ENCODE measurements at places on chromosomes 6 and 20. TPM values are rescaled to one million over a fixed set of nuclear protein-coding genes. Genes with fewer than 3 reads are reported as not detected.
A peak's percentile ranks its signal among the peaks of the same experiment; 100 is the strongest.

Gene PNLDC1
- total RNA-seq, result not detected

Gene ZSCAN23
- total RNA-seq, result 0.98 TPM

Gene SUMO4
- total RNA-seq, result 3.9 TPM

Gene DNMT3B
- 1.2 TPM for total RNA-seq

Gene TRIM15
- total RNA-seq, result not detected

Gene HNF4A
- total RNA-seq, result not detected

Gene CAGE1
- not detected for total RNA-seq

- no peaks in the 10 kb centered on the region for H3K4me1 ChIP-seq
- no peak for DNase-seq
Measured at GRCh38 chr20:6802227-6802626, 34.7 kb downstream of the BMP2 start.

DNA sequence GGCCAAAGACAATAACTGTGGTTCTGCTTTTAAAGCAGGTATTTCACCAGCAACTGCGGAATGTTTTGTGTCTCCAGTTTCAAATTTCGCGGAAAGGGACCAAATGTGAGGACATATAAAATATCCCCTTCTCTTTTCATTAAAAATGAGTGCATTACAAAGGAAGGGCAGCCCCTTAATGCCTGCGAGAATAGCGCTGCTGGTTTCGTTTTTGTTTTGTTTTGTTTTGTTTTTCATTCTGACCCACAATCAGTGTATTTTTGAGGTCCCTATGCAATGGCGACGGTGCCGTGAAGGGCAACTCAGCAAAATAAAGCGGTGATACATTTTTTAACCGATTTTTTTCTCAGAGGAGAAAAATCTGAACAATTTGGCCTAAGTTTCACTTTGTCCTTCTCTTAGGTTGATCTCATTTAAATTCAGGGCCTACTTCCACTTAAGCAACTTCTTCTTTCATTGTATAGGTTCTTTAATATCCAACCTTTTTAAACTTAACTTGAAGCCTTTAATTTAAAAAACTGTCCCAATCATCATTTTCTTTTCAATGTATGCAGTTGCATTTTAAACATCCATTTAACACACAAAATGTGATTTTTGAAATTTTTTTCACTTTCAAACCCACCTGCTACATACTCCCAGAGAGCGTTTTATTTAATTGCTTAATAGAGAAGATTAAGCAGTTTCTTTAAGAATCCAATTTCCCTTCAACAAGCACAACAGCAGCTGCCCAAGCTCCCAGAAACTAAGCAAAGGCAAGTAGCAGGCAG lies 2.9 kb upstream of the HIVEP2 start:
- no peak for DNase-seq
- H3K27ac ChIP-seq, result peak overlapping the region; percentile 99
- H3K4me1 ChIP-seq, result peaks cover 14% of the 10 kb centered on the region
- peak overlapping the region; percentile 99 for H3K4me3 ChIP-seq
- no peaks in the 10 kb centered on the region for H3K27me3 ChIP-seq
- H3K36me3 ChIP-seq, result no peaks in the 10 kb centered on the region

DNA sequence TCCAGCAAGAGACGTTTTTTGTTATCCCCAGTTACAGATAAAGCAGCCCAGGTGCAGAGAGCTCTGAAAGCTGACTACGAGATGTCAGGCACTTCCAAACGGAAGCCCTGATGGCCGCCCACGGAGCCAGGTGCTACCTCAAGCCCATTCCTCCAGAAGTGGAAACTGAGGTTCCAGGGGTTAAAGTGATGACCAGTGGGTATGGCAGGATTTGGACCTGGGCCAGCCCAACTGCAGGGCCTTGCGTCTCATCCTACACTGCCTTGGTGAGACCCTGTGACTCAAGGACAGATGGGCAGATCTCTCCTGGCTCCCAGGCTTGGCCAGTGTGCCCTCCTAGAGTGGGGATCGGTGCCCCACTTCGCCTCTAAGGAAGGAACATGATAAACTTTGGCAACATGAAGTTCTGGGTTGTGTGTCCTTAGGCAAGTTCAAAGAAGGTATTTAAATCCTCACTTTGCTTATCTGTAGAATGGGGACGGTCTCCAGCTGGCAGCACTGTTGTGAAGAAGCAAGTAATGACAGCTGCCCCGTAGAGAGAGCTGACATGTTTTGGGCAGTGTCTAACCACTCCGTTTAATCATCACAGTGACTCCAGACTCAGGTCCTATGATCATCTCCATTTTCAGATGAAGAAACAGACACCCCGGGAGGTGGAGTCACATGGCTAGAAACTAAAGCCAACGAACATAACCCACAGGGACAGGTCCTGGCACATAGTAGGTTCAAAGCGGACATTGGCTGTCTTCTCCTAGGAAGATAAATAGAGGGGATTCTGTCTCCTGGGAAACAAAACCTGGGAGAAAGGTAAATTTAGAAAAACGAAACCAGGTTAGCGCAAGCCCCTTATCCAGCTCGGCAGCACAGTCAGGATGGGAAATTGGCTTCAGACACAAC lies 34.4 kb upstream of the CDH22 start:
- no peaks in the 10 kb centered on the region for H3K27me3 ChIP-seq
- peak overlapping the region; percentile 22 for H3K4me3 ChIP-seq
- no peak for DNase-seq
- H3K27ac ChIP-seq, result no peak overlapping the region

GRCh38 chr6:122323361-122323760 lies 76.1 kb upstream of the HSF2 start:
- DNase-seq, result no peak
- H3K4me1 ChIP-seq, result no peaks in the 10 kb centered on the region
- H3K27ac ChIP-seq, result no peak overlapping the region
- no peaks in the 10 kb centered on the region for H3K27me3 ChIP-seq
- peak overlapping the region; percentile 31 for H3K4me3 ChIP-seq

GRCh38 chr6:2853769-2854395 lies 12.2 kb upstream of the SERPINB1 start:
- H3K36me3 ChIP-seq, result no peaks in the 10 kb centered on the region
- no peak for DNase-seq
- H3K27me3 ChIP-seq, result no peaks in the 10 kb centered on the region
- H3K4me3 ChIP-seq, result peak overlapping the region; percentile 35
- H3K27ac ChIP-seq, result peak overlapping the region; percentile 63
- peaks cover 45% of the 10 kb centered on the region for H3K4me1 ChIP-seq

- no peaks in the 10 kb centered on the region for H3K27me3 ChIP-seq
- no peak for DNase-seq
- peaks cover under 1% of the 10 kb centered on the region for H3K4me1 ChIP-seq
- no peaks in the 10 kb centered on the region for H3K36me3 ChIP-seq
- no peak overlapping the region for H3K4me3 ChIP-seq
Measured at GRCh38 chr6:140566781-140567277, 1192.4 kb upstream of the CITED2 start.

GRCh38 chr6:160069050-160069454 lies 52.6 kb upstream of the SLC22A1 start:
- no peaks in the 10 kb centered on the region for H3K36me3 ChIP-seq

DNA sequence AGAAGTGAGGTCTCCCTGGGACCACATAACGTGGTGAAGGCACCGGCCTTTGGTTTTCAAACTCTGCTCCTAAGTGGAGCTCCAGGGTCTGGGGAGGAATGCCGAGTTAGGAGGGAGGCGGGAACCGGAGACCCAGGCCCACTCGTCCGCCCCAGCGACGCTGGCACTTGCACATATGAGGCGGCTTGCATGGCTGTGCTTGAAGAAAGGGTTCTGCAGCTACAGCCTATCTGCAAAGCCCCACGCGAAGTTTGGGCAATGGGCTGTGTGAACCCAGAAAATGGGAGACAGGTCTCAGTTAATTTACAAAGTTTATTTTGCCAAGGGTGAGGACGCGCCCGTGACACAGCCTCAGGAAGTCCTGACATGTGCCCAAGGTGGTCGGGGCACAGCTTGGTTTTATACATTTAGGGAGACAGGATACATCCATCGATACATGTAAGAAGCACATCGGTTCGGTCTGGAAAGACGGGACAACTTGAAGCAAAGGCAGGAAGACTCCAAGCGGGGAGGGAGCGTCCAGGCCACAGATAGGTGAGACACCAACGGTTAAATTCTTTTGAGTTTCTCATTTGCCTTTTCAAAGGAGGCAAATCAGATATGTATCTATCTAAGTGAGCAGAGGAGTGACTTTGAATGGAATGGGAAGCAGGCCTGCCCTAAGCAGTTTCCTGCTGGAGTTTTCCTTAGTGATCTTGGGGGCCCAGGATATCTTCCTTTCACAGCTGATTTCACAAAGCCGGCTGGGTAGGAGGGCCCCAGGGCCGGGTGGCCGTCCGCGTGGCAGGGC lies 782 bp upstream of the PCMTD2 start:
- no peaks in the 10 kb centered on the region for H3K36me3 ChIP-seq
- H3K27me3 ChIP-seq, result no peaks in the 10 kb centered on the region
- H3K27ac ChIP-seq, result peak overlapping the region; percentile 90
- peak overlapping the region; percentile 95 for H3K4me3 ChIP-seq
- peak; percentile 79 for DNase-seq

DNA sequence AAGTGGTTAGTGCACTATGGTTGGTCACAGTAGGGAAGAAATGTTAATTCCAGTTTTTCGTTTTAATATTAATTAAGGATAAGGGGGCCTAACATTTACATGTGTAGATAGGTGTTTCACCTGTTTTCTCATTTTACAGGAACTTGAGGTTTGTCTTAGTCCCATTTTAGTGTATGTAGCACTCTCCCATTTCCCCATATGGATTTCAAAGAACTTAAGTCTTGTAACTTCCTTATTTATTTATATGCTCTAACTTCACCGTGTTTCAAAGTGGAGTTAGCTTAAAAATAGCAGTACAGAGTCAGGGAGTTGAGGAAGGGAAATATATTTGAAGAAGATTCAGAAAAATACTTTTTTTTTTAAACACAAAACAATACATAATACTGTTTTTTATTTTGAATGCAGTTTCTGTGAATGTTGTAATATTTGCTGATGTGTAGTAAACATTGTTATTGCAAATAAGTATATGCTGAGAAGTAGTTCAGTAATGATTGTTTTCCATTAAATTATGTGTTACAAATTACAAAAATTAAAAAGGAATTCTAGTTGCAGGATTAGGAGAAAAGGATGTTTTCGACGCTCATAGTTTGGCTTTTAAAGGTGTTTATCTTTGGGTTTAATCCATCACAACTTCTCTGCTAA lies 3.5 kb downstream of the SCAF8 start:
- no peak overlapping the region for H3K4me3 ChIP-seq
- DNase-seq, result no peak
- peaks cover 82% of the 10 kb centered on the region for H3K4me1 ChIP-seq
- H3K36me3 ChIP-seq, result no peaks in the 10 kb centered on the region
- H3K27ac ChIP-seq, result no peak overlapping the region

- no peaks in the 10 kb centered on the region for H3K36me3 ChIP-seq
- no peak for DNase-seq
- no peak overlapping the region for H3K27ac ChIP-seq
- H3K4me3 ChIP-seq, result no peak overlapping the region
- H3K27me3 ChIP-seq, result no peaks in the 10 kb centered on the region
Measured at GRCh38 chr6:52546678-52547077, 30.2 kb downstream of the TRAM2 start.

DNA sequence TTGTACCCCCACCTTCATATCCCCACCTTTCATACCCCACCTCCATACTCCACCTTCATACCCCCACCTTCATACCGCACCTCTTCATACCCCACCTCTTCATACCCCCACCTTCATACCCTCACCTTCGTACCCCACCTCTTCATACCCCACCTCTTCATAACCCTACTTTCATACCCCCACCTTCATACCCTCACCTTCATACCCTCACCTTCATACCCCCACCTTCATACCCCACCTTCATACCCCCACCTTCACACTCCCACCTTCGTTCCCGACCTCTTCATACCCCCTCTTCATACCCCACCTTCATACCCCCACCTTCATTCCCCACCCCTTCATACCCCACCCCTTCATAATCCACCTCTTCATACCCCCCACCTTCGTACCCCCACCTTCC lies 92.9 kb upstream of the NAA20 start:
- H3K4me3 ChIP-seq, result no peak overlapping the region
- H3K27ac ChIP-seq, result no peak overlapping the region
- H3K4me1 ChIP-seq, result peaks cover 23% of the 10 kb centered on the region
- no peaks in the 10 kb centered on the region for H3K27me3 ChIP-seq

- H3K4me1 ChIP-seq, result peaks cover 12% of the 10 kb centered on the region
- H3K36me3 ChIP-seq, result peaks cover 22% of the 10 kb centered on the region
- no peak overlapping the region for H3K4me3 ChIP-seq
- H3K27ac ChIP-seq, result no peak overlapping the region
Measured at GRCh38 chr6:111411978-111412566, 70.9 kb downstream of the REV3L start.

GRCh38 chr6:133757335-133757734 lies 131.6 kb upstream of the TCF21 start:
- H3K27ac ChIP-seq, result peak overlapping the region; percentile 34
- no peak overlapping the region for H3K4me3 ChIP-seq
- H3K27me3 ChIP-seq, result no peaks in the 10 kb centered on the region
- no peaks in the 10 kb centered on the region for H3K4me1 ChIP-seq
- DNase-seq, result no peak

- no peak overlapping the region for H3K27ac ChIP-seq
- no peak overlapping the region for H3K4me3 ChIP-seq
- H3K4me1 ChIP-seq, result peaks cover 25% of the 10 kb centered on the region
- no peak for DNase-seq
Measured at GRCh38 chr6:3278691-3279090, 19.9 kb downstream of the PSMG4 start.

GRCh38 chr20:64226686-64227580 lies 28.6 kb upstream of the PCMTD2 start:
- DNase-seq, result no peak
- H3K27ac ChIP-seq, result no peak overlapping the region
- peaks cover 16% of the 10 kb centered on the region for H3K4me1 ChIP-seq
- no peaks in the 10 kb centered on the region for H3K27me3 ChIP-seq
- H3K4me3 ChIP-seq, result no peak overlapping the region

GRCh38 chr6:144712541-144712940 lies 427.4 kb downstream of the UTRN start:
- H3K36me3 ChIP-seq, result no peaks in the 10 kb centered on the region
- H3K27me3 ChIP-seq, result no peaks in the 10 kb centered on the region
- no peak for DNase-seq
- H3K27ac ChIP-seq, result no peak overlapping the region
- peaks cover 17% of the 10 kb centered on the region for H3K4me1 ChIP-seq

GRCh38 chr6:105805501-105806023 lies 280.6 kb upstream of the PRDM1 start:
- no peaks in the 10 kb centered on the region for H3K27me3 ChIP-seq
- DNase-seq, result no peak
- H3K4me1 ChIP-seq, result peaks cover 16% of the 10 kb centered on the region
- H3K4me3 ChIP-seq, result no peak overlapping the region
- H3K27ac ChIP-seq, result peak overlapping the region; percentile 4

GRCh38 chr6:1609041-1609647 lies 571 bp upstream of the FOXC1 start:
- H3K36me3 ChIP-seq, result no peaks in the 10 kb centered on the region
- no peak for DNase-seq
- H3K4me1 ChIP-seq, result peaks cover 56% of the 10 kb centered on the region
- H3K27ac ChIP-seq, result peak overlapping the region; percentile 71
- H3K4me3 ChIP-seq, result peak overlapping the region; percentile 59
- peaks cover 32% of the 10 kb centered on the region for H3K27me3 ChIP-seq

GRCh38 chr6:79605968-79606764 lies 25.0 kb upstream of the SH3BGRL2 start:
- no peaks in the 10 kb centered on the region for H3K27me3 ChIP-seq
- H3K36me3 ChIP-seq, result no peaks in the 10 kb centered on the region
- no peaks in the 10 kb centered on the region for H3K4me1 ChIP-seq
- H3K4me3 ChIP-seq, result no peak overlapping the region
- DNase-seq, result no peak

- no peaks in the 10 kb centered on the region for H3K36me3 ChIP-seq
- no peak overlapping the region for H3K4me3 ChIP-seq
- no peak overlapping the region for H3K27ac ChIP-seq
- H3K4me1 ChIP-seq, result no peaks in the 10 kb centered on the region
Measured at GRCh38 chr20:46270977-46271744, 37.1 kb downstream of the CDH22 start.
